ENCODE measurements at places on chromosomes 1 and 21.

DNA sequence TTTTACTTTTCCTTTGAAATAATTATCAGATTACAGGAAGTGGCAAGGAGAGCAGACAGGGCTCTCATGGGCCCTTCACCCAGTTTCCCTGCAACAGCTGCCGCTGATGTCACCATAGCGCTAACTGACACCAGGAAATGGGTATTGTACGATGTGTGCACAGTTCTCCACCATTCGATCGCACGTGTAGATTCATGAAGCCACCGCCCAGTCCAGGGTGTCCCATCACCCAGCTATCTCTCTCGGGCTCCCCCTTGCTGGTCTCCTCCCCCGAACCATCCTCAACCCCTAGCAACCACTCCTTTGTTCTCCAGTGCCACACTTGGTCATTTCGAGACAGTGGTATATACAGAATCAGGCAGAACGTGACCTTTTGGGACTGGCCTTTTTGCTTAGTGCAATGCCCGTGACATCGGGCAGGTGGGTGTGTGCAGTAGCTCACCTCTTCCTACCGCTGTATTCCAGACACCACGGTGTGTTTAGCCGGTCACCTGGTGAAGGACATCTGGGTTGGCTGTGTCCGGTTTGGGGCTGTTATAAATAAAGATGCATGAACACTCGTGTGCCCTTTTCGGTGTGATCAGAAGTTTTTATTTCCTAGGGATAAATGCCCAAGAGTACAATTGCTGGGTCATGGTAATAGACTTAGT is 118.4 kb downstream of the CRYAA start:
- no peak for DNase-seq

GRCh38 chr1:38026592-38027200 is 14.2 kb downstream of the UTP11 start:
- no peak for DNase-seq

DNA sequence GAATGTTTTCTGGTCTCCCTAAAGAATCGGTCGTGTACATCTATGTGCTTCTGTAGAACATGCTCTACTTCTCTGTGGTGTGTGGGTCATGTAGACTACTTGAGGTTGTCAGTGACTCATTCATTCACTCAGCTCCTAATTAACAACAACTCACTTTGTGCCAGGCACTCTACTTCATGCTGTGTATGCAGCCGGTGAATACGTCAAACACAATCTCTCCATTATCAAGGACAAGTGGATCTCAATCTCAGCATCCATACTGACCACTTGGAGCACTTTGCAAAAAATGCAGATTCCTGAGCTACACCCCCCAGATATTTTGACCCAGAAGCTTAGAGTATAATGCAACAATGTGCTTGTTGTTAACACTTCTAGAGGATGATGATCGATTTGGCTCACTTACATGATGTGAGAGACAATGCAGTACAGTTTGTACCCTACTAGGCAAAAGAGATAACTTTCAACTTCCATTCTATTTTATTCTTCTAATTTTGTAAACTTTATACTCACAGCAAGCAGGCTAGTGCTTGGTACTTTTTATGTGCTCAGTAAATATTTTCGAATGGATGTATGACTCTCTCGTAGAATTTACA is 508.6 kb upstream of the ADAMTS5 start:
- no peak for DNase-seq

- no peak for DNase-seq
Measured at GRCh38 chr1:182438326-182438725, 11.6 kb upstream of the RGSL1 start.

DNA sequence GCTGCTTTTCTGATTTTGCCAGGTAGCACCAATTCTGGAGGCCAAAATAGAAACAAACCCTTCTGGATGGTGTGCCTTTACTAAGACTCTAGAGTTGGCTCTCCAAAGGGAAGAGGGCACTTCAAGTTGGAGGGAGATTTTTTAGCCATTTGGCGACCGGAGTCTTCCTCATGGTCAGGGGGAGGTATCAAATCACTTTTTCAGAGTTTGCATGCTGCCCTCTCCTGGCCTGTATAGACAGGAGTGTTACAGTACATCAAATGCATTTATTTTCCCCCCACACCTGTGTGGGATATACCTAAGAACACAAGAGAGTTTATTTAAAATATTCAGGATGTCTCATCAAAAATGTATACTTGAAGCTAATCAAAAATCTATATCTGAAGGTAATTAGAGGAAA is 3.2 kb downstream of the GREM2 start:
- DNase-seq: no peak

DNA sequence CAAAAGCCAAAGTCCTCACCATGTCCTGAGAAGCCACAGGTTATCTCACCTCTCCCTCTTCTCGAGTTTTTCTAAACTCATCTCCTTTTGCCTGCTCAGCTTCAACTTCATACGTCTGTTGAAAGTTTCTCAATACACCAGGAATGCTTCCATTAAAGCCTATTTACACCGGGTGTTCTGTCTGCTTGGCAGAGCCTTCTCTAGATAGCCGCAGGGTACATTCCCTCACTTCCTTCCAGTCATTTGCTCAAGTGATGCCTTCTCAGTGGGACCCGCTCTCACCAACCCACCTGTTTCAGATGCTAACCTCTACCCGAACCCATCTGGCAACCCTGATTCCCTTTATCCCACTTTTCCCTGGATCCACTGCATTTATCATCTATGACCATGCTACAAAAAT is 257.0 kb upstream of the ADGRL2 start:
- DNase-seq: no peak

GRCh38 chr1:217660353-217661062 is 29.4 kb downstream of the SPATA17 start:
- peak; percentile 69 for DNase-seq

DNA sequence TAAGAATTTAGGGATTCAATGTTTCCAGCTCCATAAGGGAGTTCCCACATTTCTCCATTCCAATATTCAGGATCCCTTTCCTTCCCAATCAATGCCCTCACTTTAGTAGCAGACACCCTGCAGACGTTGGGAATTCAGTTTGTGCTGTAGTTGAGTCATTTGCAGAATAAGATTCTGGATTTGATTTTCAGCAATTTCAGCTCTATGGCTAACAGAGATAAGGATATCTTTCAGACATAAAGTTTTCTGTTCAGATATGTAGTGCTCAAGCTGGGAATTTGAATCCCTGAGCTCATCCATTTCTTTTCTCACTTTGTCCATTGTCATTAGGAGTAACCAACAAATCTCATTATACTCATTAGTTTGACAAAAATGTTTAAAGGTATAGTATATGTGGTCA is 13.1 kb downstream of the MPZL1 start:
- DNase-seq: no peak

GRCh38 chr1:205532996-205533735 is 28.7 kb downstream of the CDK18 start:
- DNase-seq: peak; percentile 20

DNA sequence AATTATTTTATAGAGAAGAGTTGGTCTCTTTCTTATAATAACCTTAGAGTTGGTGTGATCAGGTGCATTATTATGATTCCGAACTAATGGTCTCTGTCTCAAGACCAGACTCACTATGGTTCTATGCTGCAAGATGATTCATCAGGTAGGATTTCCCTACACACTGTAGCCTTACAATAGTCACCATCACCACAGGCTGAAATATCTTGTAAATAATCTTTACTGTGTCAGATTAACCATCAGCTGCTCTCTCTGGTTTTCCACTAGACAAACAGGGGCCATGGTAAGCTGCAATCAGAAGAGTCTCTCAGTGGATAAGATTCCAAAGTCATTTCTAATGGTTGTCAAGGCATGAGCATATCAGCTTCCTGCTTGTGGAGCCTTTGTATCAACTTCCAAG is 4.4 kb upstream of the GBP4 start:
- DNase-seq: peak; percentile 12

- DNase-seq: no peak
Measured at GRCh38 chr1:198491028-198491427, 49.5 kb downstream of the ATP6V1G3 start.

GRCh38 chr1:166383635-166384346 is 217.0 kb upstream of the FAM78B start:
- DNase-seq: no peak

- peak; percentile 49 for DNase-seq
Measured at GRCh38 chr21:31670070-31670469, 10.6 kb downstream of the SOD1 start.

DNA sequence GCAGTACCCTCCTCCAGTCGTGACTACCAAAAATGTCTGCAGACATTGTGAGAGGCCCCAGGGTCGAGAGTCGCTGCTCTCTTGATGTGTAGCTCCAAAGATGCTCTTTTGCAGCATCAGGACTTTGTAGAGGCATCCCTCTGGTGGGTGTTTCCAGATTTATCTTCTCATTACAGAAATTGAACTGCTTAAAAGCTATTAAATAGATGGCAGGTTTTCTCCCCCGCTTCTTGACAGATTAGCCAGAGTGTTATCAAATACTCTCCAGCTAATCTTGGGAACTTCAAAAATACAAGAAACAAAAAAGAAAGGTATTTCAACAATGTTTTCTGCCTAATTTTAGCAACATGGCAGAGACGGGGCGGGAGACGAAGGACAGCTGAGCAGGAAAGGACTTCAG is 265.2 kb downstream of the KIF26B start:
- no peak for DNase-seq

DNA sequence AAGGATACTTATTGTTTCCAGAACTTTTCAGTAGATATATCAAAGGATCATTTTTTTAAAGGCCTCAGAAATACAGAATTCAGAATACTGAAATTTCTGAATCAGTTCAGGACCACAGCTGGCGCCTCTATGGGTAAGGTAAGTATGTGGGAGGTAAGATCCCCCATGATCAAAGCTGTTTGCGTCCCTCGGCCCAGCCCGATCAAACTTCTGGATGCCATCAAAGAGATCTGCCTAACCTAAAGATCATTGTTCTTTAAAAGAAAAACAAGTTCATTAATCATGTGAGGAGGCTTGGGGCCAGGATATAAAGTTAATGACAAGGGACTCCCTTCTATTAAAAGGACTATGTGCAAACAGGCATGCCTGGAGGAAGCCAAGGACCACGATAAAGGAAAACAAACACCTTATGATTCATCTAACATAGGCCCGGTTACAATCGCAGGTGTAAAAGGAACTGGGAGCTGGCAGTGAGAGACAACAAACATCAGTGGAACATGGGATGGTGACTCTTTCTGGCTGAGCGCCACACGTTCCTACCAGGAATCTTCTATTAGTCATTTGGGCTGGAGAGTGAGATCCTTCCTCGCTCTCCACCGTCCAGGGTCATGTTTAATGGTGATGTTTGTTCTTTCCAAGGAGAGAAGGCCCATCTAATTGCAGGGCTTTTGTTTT is 2.8 kb upstream of the BACE2 start:
- peak; percentile 26 for DNase-seq

- DNase-seq: no peak
Measured at GRCh38 chr21:22374218-22374969, 1376.2 kb downstream of the NCAM2 start.

DNA sequence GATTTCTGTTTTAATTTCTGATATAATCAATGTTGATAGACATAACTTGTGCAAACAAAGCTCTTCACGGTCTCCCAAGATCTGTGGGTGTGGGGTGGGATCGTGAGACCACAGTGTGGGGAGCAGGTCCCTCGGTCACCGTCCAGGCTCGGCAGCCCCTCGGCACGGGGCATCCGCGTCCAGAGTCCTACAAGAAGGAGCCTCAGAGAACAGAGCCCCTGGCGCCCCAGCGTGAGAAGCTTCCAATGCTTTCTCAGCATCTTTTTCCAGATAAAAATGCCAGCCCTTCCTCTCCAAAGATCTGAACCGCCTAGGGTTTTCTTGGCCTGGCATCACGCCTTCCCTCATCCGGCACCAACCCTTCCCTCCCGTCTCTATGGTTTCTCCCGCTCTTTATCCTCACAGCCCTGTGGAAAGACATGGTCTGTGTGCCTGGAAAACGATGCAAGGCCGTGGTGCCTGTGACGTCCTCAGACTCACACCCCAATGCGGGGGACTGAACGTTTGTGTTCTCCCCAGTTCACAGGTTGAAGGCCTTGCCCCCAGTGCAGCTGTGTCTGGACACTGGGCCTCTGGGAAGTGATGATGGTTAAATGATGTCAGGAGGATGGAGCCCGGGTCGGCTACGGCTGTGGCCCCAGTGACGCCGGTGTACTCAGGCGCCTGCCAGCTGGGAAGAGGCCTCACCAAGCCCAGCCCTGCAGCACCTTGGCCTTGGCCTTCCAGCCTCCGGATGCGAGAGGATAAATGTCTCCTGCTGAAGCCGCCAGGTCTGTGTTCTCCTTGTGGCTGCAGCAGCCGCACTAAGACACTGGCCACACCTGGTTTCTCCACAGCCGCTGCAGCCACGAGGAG is 45.9 kb upstream of the COL6A2 start:
- no peak for DNase-seq

GRCh38 chr21:44370027-44370735 is 16.8 kb downstream of the TRPM2 start:
- DNase-seq: peak; percentile 2

DNA sequence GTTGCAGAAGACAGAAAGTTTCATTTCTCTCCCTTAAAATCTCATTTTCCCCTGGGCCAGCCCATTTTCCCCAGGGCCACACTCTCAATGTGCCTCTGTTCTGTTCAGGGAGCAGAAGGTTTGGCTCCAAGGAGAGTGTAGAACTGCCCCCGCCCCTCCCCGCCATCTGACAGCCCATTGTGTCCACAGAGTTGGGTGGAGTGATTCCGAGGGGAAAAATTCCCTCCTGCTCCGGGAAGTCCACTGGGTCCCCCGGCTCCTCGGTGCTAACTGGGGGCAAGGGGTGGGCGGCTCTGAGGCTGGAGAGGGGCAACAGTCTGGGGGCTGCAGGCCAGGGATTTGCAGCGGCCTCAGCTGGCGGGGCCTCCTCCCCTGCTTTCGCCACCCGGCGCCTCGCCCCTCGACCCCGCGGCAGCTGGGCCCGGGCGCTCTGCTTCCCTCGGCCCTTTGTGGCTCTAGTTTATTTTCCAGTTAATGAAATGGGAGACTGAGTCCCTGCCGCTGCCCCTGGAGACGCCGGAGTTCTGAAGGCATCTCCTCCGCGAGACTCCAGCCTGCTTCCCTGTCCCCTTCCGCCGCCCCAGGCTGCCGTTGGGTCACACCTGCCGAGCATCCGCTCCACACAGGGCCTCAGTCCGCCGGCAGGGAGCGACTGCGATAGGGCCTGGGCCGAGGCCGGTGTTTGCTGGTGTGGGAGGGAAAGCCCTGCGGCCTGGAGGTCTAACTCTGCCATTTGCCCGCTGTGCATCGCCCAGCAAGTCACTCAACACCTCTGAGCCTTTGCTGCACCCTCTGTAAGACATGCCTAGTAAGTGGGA is 14.7 kb upstream of the KIRREL1 start:
- DNase-seq: no peak

GRCh38 chr21:36250423-36251075 is 69.4 kb upstream of the MORC3 start:
- DNase-seq: no peak

- peak; percentile 72 for DNase-seq
Measured at GRCh38 chr21:28821276-28822122, 171.2 kb downstream of the LTN1 start.

GRCh38 chr1:154784416-154784815 is 85.7 kb downstream of the KCNN3 start:
- DNase-seq: no peak

GRCh38 chr1:218476385-218476784 is 131.2 kb downstream of the TGFB2 start:
- DNase-seq: peak; percentile 60

DNA sequence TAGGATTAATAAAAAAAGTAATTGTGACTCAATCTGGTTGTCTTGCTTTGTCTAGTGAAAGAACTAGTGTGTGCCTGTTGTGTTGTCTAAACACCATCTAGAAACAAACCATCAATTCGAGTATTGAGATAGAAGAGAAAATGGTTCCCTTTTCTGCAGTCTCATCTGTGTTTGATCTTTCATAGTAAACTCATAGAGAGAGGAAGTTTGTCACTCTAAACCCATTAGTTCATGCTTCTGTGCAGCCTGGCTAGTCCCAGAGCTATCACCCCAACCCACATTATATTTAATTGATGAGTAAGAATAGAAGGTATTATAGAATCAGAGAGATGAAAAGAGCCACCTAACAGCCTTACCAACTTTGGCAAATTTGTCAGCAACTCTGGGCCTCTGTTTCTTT is 99.5 kb downstream of the TGFB2 start:
- DNase-seq: no peak

Measured in fibroblast of the aortic adventitia (primary cell).